Mammary microvascular endothelial cell (primary cell): ENCODE measurements at places on chromosomes 1 and 21. TPM values are rescaled to one million over a fixed set of nuclear protein-coding genes. Genes with fewer than 3 reads are reported as not detected.

The RIPPLY3 gene
- total RNA-seq, result 0.05 TPM in 1 of 2 replicates, not detected in the other

The CSF1 gene
- 24.6 and 31.0 TPM in 2 replicates for total RNA-seq

The AMY1A gene
- not detected in 2 replicates for total RNA-seq

The TARDBP gene
- 48.0 and 66.1 TPM in 2 replicates for total RNA-seq

The SMCP gene
- total RNA-seq, result not detected in 2 replicates

The IFI44L gene
- total RNA-seq, result 37.1 and 38.9 TPM in 2 replicates
